ENCODE measurements at places on chromosomes 7 and 10.

- no peak for DNase-seq
Measured at GRCh38 chr10:117684672-117685211, 142.2 kb downstream of the EMX2 start.

DNA sequence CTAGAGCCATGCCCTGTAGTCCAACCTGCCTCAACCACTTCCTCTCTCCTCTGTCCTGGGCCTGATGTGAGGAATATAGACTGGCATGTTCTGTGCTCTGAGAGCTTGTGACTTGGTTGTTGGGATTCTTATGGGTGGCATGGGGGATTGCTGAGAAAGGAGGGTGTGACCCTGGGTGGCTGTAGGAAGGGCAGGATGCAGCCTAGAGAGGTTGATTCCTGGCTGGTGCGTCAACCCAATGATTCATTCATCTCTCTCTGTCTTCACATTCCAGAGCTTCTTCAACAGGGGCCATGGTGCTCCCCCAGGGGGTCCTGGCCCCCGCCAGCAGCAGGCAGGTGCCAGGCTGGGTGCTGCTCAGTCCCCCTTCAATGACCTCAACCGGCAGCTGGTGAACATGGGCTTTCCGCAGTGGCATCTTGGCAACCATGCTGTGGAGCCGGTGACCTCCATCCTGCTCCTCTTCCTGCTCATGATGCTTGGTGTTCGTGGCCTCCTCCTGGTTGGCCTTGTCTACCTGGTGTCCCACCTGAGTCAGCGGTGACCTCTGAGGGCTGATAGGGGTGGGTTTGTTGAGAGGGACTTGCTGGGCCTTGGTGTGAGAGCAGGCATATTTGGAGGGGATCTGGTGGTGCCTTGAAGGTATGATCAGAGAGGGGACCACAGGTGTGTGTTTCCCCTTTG lies 2.6 kb downstream of the FAM241B start:
- DNase-seq, result no peak

DNA sequence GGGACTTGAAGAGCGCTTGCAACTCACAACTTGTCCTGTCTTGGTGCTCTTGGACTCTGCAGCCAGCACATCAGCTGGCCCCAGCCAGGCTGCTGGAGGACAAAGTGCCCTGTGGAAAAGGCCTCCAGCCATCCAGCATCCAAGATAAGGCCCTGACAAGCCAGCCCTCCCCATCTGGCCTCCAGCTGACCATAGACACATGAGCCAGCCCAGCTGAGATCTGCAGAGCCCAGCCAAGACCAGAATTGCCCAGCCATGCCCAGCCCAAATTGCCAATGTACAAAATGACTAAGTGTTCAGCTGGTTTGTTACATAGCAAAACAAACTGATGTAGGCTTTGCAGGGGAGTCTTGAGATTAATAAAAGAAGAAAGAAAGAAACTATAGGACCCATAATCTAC lies 36.0 kb upstream of the FRMD4A start:
- DNase-seq, result no peak

DNA sequence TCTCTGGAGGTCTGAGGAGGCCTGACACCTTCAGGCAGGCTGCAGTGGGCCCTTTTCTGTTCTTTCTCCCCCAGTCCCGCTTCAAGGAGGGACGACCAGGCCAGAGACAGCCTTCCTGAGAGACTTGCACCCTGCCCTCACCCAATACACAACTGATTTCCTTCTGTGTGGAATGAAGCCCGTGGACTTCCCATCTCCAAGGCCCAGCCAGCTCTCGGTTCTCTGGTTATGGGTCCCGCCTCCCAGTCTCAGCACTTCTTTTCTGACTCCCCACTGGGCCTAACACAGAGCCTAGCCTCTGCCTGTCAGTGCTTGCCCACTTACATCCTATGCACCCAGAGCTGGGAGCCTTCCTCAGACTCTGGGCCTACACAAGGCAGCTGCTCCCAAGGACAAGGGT lies 24.1 kb upstream of the ADCYAP1R1 start:
- DNase-seq, result no peak

DNA sequence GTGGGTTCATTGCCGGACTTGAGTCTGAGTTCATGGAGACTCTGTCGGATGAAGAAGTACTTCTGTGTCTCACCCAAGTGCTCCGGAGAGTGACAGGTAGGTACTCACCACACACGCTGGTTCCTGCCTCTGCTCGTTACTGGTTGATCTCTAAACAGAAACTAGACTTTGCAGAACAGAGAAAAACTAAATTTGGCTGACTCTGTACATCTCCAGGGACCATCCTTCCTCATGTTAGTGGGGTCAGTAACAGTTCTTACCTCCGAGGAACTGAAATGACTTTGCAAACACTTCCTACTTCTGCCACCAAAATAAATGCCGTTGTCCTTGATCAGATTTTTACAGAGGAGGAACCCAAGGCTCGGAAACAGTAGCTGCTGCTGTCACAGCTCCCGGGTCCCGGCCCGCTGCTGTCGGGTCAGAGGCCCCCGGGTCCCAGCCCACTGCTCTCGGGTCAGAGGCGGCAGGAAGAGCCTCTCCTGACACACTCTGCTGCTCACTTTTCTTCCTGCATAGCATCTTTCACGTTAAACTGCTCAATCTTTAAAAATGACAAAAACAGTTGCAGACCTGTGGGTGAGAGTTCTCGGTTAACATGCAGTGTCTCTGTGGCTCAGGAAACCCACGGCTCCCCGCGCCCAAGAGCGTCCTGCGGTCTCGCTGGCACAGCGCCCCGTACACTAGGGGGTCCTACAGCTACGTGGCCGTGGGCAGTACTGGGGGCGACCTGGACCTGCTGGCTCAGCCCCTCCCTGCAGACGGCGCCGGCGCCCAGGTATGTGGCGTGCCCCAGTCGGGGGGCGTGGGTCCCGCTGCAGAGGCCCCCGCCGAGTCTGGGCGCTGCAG lies 4.8 kb upstream of the MTG1 start:
- no peak for DNase-seq

DNA sequence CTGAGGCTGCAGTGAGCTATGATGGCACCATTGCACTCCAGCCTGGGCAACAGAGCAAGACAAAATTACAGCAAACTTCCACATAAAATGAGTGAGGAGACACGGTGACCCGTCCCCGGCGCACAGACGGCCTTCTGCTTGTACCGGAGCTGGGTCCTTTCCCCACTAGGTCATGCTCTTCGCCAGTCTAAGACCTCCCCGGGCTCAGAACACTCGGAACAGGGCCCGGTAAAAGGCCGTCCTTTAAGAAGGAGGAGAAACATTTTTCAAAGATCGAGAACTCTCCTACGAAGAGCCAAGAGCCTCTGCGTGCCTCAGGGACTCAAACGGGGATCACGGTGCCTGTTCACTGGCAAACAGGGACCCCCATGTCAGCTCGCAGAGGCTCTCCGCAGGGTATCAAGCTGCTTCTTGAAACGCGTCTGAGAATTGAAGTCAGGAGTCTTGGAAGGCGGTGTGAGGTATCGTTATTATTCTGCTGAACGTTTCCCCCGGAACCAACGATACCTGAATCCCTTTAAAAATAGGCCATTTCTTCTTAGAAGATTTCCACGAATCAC lies 9.0 kb downstream of the CARD11 start:
- DNase-seq, result no peak

DNA sequence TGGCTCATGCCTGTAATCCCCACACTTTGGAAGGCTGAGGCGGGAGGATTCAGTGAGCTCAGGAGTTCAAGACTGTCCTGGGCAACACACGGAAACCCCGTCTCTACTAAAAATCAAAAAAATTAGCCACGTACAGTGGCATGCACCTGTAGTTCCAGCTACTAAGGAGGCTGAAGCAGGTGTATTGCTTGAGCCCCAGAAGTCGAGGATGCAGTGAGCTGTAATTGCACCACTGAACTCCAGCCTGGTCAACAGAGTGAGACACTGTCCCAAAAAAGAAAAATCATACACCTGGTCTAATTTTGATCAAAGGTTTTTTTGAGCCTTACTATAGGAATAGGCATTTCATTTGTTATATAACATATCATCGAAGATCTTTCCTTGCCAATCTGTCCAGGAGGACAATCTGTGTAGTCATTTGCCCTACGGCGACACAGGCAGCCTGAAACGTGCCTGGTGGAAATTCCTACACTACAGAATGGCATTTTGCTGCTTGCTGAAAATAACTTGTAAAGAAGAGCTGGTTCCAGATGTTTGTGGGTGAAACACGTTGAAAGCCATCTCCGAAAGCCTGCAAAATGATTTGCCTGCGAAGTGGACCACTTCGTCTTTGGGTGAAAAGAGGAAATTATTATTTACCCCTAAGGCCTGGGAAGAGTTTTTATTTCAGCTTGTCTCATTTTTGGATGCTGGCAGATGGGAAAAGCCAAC lies 31.3 kb upstream of the GDI2 start:
- DNase-seq, result no peak

GRCh38 chr7:128197989-128198580 lies 43.0 kb upstream of the LEP start:
- DNase-seq, result no peak

- DNase-seq, result no peak
Measured at GRCh38 chr10:128507066-128507465, 380.8 kb upstream of the MKI67 start.

DNA sequence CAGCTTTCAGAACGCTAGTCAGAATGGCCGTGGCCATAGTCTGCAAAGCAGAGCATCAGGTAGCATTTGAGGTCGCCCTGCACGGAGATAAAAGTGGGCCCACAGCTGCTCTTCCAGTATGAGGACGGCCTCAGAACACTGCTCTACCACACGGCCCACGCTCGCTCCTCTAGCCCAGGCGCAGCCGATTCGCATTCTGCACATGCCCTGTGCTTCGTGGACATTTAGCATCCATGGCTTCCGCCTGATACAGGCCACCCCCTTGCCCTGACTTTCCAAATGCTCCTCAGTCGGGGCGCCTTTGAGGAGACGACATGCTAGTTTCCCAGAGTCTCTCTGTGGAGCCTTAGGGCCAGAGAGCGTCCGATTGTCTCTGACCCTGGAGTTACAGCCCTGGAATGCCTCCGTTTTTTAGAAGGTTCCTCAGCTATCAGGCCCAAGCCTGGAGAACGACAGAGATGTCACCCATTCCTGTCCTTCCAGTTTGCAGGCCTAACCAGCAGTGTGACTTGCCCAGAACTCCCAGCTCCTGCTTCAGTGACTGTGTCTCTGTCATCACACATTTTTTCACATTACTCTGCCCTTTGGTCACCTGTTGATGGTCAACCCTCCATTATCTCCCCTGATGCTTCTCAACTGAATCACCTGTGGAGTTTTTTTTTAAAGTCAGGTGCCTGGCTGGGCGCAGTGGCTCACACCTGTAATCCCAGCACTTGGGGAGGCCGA lies 14.3 kb downstream of the STRA8 start:
- DNase-seq, result no peak

DNA sequence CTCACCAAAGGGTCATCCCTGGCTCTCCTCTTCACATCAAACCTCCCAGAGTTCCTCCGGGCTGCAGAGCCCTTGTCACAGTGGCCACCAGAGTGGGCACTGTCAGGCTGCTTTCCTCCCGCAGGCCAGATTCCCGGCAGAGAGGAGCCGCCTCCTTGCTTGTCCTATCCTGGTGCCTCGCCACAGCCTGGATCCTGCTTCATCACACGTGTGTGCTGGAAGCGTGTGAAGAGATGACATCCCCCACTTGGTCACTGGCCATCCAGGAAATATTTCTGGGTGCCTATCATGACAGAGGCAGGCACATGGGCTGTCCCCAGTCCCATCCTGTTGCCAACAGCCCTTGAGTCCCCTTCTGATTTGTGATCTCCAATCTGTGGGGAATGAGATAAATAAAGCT lies 15.0 kb downstream of the INSIG1 start:
- DNase-seq, result no peak

DNA sequence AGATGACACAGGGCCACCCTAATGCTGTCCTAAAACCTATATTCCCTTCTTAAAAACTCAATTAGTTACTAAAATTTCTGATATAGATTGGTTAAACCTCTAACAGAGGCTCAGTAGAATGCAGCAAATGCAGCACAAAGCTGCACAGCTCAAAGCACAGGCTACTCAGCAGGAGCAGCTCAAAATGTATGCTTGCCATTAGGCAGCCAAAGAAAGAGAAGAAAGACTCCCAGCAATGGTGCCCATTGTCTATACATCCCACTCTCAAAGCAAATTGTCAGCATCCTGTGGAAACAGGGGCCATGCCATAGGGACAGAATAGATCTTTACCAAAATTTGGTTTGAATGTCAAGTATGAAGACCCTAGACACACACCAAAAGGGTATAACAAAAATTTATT lies 73.5 kb downstream of the TFPI2 start:
- no peak for DNase-seq

DNA sequence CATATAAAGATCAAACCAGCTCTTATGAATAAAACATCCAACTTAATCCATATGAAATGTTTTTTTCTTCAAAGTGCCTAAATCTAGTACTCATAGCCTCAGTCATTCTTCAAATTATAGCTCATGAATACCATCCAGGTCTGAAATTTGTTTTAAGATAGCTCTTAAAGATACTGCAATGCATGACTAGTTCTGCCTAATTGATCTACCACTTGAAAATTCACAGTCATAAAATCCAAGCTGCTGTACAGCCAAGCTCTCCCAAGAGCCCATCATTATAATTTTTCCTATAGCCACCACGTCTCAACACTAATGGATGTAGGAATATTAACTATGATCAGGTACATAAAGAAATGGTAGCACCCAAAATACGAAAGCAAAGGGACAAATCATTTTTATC lies 87.9 kb upstream of the RNF148 start:
- no peak for DNase-seq

- DNase-seq, result peak; percentile 33
Measured at GRCh38 chr10:90751107-90751997, 106.5 kb downstream of the HTR7 start.

DNA sequence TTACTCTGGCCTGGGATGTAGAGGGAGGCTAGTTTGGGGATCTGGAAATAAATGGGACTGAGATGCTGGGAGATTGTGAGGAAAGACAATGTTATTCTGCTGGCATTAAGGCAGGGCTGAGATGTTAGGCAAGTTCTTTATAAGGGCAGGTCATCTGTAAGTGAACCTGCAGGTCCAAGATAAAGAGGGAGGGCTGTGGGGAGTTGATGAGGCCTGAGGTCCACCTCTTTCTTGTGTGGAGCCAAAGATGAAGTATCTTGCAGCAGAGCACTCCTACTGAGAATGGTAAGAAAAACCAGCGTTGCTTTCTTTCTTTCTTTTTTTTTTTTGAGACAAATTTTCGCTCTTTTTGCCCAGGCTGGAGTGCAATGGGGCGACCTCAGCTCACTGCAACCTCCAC lies 19.1 kb downstream of the CYCS start:
- DNase-seq, result no peak

DNA sequence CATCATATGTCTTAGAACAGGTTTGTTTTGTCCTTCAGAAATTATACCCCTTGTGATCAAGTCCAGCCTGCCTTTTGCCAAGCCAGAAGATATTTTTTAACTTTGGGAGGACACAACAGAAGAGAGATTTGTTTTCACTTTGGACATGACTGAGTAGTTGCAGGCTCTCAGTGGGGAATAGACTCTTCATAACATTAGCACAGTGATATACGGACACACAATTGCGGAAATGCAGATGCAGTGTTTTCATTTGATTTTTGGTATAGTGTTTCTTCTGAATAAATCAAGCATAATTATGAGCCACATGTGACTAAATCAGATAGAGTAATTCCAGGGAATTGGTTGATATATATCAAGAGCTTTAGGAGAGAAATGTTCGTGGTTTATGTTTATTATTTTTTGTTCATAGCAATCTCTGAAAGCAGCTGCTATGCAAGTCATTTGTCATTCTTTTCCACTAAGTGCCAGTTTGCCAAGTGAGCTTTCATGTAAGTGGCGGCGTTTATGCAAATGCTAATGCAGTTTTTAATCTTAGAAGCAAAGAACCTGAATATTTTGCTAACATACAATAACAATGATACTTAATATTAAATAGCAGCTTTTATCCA lies 69.6 kb upstream of the HDAC9 start:
- no peak for DNase-seq

GRCh38 chr7:1251796-1252539 lies 19.3 kb downstream of the UNCX start:
- no peak for DNase-seq

- no peak for DNase-seq
Measured at GRCh38 chr10:127358337-127358736, 161.9 kb upstream of the INSYN2A start.

Measured in stimulated activated CD4-positive, alpha-beta T cell treated with anti-CD3 and anti-CD28 coated beads, Interleukin-12 subunit alpha, Interleukin-12 subunit beta, amount 100 ng/mL, for 48 hours (primary cell).